ENCODE measurements at places on chromosomes 11 and 22.

GRCh38 chr11:9267680-9268079, 2.5 kb upstream of the DENND5A start:
- DNase-seq = no peak
- no peak overlapping the region for H3K4me3 ChIP-seq
- H3K36me3 ChIP-seq = no peaks in the 10 kb centered on the region
- peaks cover 5% of the 10 kb centered on the region for H3K4me1 ChIP-seq

GRCh38 chr22:28438183-28438768, 241.4 kb downstream of the TTC28 start:
- H3K4me3 ChIP-seq = no peak overlapping the region
- peaks cover 42% of the 10 kb centered on the region for H3K4me1 ChIP-seq
- H3K36me3 ChIP-seq = no peaks in the 10 kb centered on the region
- DNase-seq = no peak
- no peaks in the 10 kb centered on the region for H3K27me3 ChIP-seq

GRCh38 chr22:17164392-17165024, 5.4 kb upstream of the HDHD5 start:
- no peaks in the 10 kb centered on the region for H3K27me3 ChIP-seq
- H3K27ac ChIP-seq = no peak overlapping the region
- no peaks in the 10 kb centered on the region for H3K36me3 ChIP-seq
- H3K4me3 ChIP-seq = no peak overlapping the region
- no peak for DNase-seq

DNA sequence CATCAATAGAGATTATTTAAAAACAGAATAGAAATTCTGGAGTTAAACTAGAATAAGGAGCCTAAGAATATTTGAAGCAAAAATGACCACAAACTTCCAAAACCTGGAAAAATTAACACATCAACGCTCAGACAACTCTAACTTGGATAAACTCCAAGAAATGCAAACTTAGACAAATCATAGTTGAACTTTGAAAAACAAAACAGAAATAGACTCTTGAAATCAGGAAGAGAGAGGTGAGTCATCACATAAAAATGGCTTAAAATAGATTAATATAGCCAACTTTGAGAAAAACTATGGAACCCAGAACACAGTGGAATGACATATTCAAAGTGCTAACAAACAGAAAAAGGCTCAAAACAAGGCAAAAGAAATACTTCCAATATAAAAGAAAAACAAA, 974.2 kb downstream of the JRKL start:
- no peak overlapping the region for H3K27ac ChIP-seq
- H3K27me3 ChIP-seq = no peaks in the 10 kb centered on the region
- no peaks in the 10 kb centered on the region for H3K36me3 ChIP-seq
- no peak overlapping the region for H3K4me3 ChIP-seq
- H3K4me1 ChIP-seq = no peaks in the 10 kb centered on the region

DNA sequence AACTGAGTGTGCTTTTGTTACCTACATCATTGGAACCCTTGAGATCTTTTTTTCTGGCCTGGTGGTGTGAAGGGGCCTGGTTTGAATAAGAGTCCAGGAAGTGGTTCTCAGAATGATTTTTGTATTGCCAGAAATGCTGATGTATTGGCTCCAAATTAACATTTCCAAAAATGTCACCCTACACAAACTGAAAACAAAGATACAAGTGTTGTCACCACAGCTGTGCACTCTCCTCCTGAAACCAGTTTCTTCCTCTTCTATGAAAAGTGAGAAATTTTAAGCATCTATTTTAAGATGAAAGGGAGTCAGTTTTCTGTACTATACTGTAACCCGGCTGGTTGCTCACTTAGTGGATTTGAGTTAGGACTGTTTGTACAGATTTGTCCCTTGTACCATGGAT, 218.8 kb downstream of the PGR start:
- H3K4me3 ChIP-seq = no peak overlapping the region
- no peak overlapping the region for H3K27ac ChIP-seq
- no peaks in the 10 kb centered on the region for H3K36me3 ChIP-seq
- DNase-seq = no peak
- H3K4me1 ChIP-seq = no peaks in the 10 kb centered on the region

DNA sequence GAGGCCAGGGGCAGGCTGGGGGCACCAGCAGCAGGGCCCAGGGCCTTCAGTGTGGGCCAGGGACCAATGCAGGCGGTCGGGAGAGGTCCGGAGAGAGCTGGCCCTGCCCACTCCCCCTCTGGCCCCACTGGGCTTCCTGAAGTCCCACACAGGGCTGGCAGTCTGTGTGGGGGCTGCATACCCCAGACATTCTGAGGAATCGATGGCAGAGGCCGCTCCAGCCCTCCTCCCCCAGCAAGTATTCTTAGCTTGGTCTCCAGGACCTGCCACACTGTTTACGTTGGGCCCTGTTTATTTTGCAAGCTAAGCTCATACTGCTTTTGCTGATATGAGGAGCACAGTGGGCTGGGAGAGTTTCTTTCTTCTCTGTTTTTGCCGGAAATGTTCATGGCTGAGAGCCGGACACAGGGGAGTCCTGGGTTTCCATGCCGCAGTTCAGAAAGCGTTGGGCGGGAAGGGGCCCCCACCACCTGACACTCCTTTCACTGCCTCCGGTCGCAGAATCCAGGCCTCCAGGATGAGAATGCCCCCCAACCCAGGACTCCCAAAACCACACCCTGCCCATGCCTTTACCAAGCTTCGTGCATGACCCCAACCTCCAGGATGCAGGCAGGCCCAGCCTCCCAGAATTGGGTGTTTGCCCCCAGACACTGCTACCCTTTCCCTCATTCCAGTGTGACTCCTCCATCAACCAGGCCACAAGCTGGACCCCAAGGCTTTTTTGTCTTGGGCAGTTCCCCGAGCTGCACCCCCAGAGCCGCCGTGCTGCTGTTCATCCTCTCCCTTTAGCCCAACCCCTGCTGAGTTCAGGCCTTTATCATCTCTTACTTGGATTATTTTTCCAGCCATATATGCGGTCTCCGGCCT, 81.8 kb upstream of the KCNQ1OT1 start:
- no peaks in the 10 kb centered on the region for H3K27me3 ChIP-seq
- peaks cover 43% of the 10 kb centered on the region for H3K4me1 ChIP-seq
- peak; percentile 10 for DNase-seq
- no peaks in the 10 kb centered on the region for H3K36me3 ChIP-seq

GRCh38 chr22:49425356-49425755, 402.3 kb downstream of the BRD1 start:
- H3K4me1 ChIP-seq = no peaks in the 10 kb centered on the region
- H3K4me3 ChIP-seq = no peak overlapping the region
- H3K36me3 ChIP-seq = no peaks in the 10 kb centered on the region
- DNase-seq = no peak
- peaks cover 43% of the 10 kb centered on the region for H3K27me3 ChIP-seq

- DNase-seq = no peak
- peaks cover 5% of the 10 kb centered on the region for H3K4me1 ChIP-seq
- peaks cover 23% of the 10 kb centered on the region for H3K27me3 ChIP-seq
- no peak overlapping the region for H3K27ac ChIP-seq
- no peak overlapping the region for H3K4me3 ChIP-seq
Observed at GRCh38 chr11:64724863-64725532, 2.0 kb upstream of the NRXN2 start.

- no peaks in the 10 kb centered on the region for H3K36me3 ChIP-seq
- H3K4me3 ChIP-seq = no peak overlapping the region
- DNase-seq = no peak
- no peak overlapping the region for H3K27ac ChIP-seq
- H3K27me3 ChIP-seq = no peaks in the 10 kb centered on the region
Observed at GRCh38 chr11:69361048-69361447, 67.1 kb downstream of the MYEOV start.

- peak overlapping the region; percentile 60 for H3K4me3 ChIP-seq
- H3K4me1 ChIP-seq = peaks cover 7% of the 10 kb centered on the region
- no peaks in the 10 kb centered on the region for H3K36me3 ChIP-seq
- H3K27me3 ChIP-seq = no peaks in the 10 kb centered on the region
- no peak for DNase-seq
Observed at GRCh38 chr11:114298710-114299109, 2.5 kb downstream of the NNMT start.

DNA sequence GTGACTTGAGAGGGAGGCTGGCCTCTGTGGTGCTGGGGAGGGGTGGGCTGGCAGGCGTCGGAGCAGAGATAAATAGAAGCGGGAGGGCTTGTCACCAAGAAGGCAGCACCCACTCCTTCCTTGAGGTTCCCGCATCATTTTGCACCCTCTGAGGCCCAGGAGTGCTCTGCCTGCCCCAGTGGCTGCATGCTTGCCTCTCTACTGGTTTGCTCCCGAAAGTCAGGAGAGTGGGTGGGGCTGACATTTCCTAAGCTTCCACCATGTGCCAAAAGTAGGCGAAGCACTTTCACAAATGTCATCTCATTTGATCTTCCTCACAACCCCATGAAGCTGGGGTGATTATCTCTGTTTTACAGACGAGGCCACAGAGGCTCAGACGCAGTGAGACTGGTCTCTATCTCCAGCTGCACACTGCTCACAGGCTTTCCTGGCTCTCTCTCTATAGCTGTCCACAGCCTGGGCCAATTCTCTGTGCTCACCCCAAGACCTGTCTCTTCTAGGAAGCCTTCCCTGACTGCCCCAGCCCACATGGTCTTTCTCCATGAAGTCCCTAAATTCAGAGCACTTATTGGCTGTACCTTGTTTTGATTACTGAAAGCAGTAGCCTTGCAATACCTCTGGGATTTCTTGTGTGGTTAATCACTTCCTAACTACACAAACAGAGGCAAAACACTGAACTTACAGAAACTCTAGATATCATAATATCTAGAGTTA, 2.6 kb upstream of the UCP3 start:
- no peak for DNase-seq
- H3K4me1 ChIP-seq = peaks cover 26% of the 10 kb centered on the region
- H3K27ac ChIP-seq = peak overlapping the region; percentile 35
- no peaks in the 10 kb centered on the region for H3K27me3 ChIP-seq
- H3K4me3 ChIP-seq = no peak overlapping the region

DNA sequence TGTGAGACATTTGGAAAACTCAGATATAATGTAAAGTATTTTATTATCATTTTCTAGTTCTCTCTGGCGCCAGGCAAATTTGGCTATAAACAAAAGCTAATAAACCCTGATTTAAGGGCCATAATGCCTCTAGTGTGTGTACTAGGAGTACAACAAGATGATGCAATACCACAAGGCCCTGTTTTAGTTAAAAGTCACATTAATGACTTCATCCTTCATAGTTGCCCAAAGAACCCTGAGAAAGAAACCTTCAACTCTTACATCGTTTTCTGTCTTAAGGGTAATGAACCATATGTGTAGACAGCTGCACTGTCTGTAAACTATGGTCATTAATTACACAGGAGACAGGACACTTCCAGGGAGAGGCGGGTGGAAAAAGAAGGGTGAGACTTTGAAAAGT, 538.4 kb downstream of the FAM181B start:
- no peak overlapping the region for H3K27ac ChIP-seq
- no peak overlapping the region for H3K4me3 ChIP-seq
- H3K4me1 ChIP-seq = no peaks in the 10 kb centered on the region
- DNase-seq = no peak
- H3K36me3 ChIP-seq = no peaks in the 10 kb centered on the region
- H3K27me3 ChIP-seq = no peaks in the 10 kb centered on the region

DNA sequence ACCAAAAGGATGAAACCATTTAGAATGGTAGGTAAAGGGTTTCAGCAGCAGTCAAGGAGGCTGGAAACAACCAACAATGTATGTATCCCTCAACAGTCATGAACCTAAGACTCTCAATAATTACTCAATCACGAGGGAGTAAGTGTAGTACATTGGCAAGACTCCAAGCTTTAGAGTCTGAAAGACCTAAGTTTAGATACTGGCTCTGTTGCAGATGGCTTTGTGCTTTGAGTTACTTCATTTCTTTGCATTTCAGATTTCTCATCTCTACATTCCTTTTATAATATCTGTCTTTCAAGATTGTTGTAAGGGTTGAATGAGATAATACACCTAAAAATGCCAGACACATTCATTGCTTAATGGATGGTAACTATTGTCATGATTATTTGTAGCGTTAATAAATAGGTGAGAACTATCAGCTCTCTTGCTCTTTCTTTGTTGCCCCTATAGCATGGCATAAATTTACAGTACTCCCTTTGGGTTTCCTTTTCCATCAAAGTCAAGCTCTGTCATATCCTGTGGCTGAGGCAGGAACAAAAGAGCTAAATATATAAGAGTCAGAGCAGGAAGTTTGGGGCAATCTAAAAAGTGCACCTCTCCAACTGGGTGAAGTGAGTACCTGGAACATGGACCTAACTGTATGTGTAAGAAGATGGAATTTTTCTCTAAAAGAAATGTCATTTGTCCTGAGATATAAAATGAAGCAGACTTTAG, 228.2 kb upstream of the ZC3H12C start:
- H3K4me1 ChIP-seq = no peaks in the 10 kb centered on the region
- DNase-seq = no peak
- no peaks in the 10 kb centered on the region for H3K36me3 ChIP-seq
- H3K4me3 ChIP-seq = no peak overlapping the region
- H3K27me3 ChIP-seq = no peaks in the 10 kb centered on the region

DNA sequence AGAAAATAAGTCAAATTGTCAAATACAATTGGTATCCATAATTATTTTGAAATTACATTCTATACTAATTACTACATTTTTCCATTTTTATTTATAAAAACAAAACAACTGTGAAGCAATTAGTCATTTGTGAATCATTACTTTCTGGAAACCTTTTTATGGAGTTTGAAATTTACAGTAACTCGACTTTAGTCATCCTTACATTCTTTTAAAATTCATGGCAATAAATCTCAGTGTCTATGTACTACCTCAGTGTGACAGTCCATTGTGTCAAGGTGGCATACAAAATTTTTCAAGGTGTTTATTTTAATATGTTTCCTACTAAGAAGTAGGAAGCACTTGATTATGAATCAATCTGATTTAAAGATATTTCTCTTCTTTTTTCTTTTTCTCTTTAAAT, 1949.4 kb upstream of the RAG2 start:
- no peaks in the 10 kb centered on the region for H3K4me1 ChIP-seq
- H3K27me3 ChIP-seq = no peaks in the 10 kb centered on the region
- H3K27ac ChIP-seq = no peak overlapping the region
- DNase-seq = no peak

- no peaks in the 10 kb centered on the region for H3K27me3 ChIP-seq
- no peaks in the 10 kb centered on the region for H3K4me1 ChIP-seq
- H3K27ac ChIP-seq = no peak overlapping the region
Observed at GRCh38 chr11:24886880-24887619, 390.2 kb downstream of the LUZP2 start.

DNA sequence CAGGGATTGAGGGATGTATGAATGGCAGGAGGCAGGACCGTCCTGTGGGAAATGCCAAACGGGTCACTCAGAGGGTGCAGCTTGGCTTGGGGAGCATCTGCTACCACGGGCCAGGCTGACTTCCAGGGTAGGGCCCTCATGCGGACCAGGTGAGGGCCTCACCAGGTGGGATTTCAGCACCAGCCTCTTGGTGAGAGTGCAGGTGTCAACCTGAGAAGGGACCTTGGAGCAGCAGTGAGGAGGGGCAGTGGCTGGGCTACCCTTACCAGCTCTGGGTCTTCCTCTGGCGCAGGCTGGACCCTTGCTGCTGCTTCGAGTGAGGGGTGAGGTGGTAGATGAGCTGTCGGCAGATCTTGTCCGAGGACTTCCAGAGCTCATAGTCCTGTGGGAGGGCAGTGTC, 4.9 kb downstream of the LRRC75B start:
- H3K36me3 ChIP-seq = no peaks in the 10 kb centered on the region
- no peak for DNase-seq
- H3K4me1 ChIP-seq = peaks cover 12% of the 10 kb centered on the region
- no peaks in the 10 kb centered on the region for H3K27me3 ChIP-seq

- H3K27ac ChIP-seq = peak overlapping the region; percentile 74
- no peaks in the 10 kb centered on the region for H3K36me3 ChIP-seq
Observed at GRCh38 chr11:3947061-3947460, 91.6 kb downstream of the STIM1 start.

Data from heart right ventricle (tissue), 16 donors.